Motor neuron (in vitro differentiated cells): ENCODE measurements at places on chromosomes 7 and 10. TPM values are rescaled to one million over a fixed set of nuclear protein-coding genes. Genes with fewer than 3 reads are reported as not detected.

- ATAC-seq: no peak
These were observed 33.0 kb downstream of the MINDY4 start for GRCh38 chr7:30804078-30804661.

Gene NKX6-2
- 0.18 and 1.4 TPM in 2 replicates for total RNA-seq

- no peak for ATAC-seq
These were observed 206.3 kb upstream of the PRSS1 start for GRCh38 chr7:142542942-142543341.

DNA sequence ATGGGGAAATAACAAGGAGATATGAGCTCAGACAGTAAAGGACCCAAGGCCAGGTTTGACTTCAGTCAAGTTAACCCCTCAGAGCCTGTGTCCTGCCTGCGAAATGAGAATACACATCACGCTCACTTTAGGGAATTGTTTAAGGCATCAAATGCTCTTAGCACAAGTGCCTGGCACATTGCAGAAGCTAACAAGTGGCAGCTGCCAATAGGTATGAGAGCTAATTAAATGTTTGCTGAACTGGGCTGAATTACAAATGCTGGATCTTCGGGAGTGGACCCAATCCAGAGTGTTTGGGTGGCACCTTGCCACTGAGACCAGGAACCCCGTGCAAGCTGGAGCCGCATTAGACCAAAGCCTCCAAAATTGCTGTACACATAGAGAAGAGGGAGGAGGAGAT, 136.8 kb downstream of the C10orf90 start:
- ATAC-seq: no peak

Gene GNAI1
- 35.6 and 41.7 TPM in 2 replicates for total RNA-seq

DNA sequence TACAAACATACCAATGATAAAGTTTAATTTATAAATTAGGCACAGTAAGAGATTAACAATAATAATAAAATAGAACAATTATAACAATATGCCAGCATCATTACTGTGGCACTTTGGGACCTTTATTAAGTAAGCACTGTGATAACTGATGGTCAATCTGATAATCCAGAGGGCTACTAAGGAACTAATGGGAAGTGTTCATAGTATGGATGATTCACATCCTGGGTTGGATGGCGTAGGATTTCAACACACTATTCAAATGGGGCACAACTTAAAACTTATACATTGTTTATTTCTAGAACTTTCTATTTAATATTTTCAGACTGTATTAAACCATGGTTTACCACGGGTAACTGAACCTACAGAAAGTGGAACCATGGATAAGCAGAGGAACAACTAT, 90.8 kb downstream of the KIF20B start:
- ATAC-seq: no peak

Gene OR6V1
- 0.29 TPM in 1 of 2 replicates, not detected in the other for total RNA-seq

DNA sequence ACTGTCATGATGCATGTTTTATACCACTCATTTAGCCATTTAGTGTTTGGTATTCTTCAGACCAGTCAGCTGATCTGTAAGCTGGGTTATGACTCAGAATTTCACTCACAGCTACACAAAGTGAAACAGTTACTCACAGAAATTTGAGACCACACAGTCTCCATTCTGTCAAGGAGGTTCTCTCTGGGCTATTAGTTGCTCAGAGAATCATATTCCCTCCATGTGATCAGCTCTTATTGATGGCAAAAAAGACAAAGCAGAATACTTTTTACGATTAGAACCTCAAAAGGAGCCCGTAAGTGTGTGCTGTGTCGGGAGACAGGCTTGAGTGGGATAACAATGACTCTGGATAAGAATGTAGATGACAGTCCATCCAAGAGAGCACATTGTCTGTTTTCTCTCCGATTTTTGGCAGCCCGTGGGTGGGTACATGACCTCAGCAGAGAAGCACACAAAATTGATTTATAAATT, 277.6 kb upstream of the SORCS1 start:
- ATAC-seq: peak; percentile 98
